ENCODE measurements at places on chromosomes 3 and 15.

GRCh38 chr3:133117342-133117741 lies 79.2 kb downstream of the TMEM108 start:
- DNase-seq = no peak

- peak; percentile 58 for DNase-seq
Observed at GRCh38 chr3:151468284-151468917, 7.5 kb upstream of the IGSF10 start.

DNA sequence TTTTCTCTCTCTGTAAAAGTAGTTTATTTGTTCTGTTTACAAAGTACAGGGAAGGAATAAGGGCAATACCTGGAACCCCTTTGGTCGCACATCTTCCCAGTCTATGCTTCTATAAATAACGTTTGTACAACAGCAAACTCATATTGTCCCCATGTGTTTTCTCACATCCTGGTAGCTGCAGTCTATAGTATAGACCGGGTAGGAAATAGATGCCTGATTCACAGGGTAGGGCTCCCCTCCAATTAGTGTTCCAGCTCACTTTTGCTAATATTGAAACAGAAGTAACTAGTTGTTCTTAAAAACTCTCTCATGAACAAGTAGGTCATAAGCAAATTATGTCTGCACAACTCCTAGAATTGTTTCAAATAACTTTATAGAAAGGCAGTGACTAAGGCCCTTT lies 17.7 kb downstream of the ATG7 start:
- DNase-seq = no peak

DNA sequence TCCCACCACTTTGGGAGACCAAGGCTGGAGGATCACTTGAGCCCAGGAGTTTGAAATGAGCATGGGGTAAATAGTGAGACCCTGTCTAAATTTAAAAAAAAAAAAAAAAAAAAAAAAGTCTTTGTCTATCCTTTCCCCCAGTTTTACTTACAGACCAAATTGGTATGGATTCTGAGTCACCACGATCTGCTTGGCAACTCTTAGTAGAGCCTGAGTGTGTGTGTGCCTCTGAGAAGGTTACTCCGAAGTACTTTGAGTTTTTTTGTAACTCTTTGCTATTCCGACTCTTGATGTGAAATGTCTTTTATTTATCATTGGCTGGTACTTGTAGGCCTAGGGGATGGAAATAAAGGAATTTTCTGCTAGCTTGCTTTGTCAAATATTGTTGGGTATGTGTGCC lies 63.3 kb downstream of the RBM6 start:
- DNase-seq = no peak

- DNase-seq = no peak
Observed at GRCh38 chr3:17336291-17336690, 406.1 kb downstream of the TBC1D5 start.

- no peak for DNase-seq
Observed at GRCh38 chr3:79268422-79268821, 499.4 kb downstream of the ROBO1 start.

GRCh38 chr3:15427981-15428380 lies 583 bp downstream of the EAF1 start:
- peak; percentile 23 for DNase-seq

- DNase-seq = peak; percentile 20
Observed at GRCh38 chr15:99909592-99910295, 176.5 kb upstream of the LYSMD4 start.

GRCh38 chr15:41620536-41621199 lies 39.5 kb upstream of the MGA start:
- DNase-seq = no peak

DNA sequence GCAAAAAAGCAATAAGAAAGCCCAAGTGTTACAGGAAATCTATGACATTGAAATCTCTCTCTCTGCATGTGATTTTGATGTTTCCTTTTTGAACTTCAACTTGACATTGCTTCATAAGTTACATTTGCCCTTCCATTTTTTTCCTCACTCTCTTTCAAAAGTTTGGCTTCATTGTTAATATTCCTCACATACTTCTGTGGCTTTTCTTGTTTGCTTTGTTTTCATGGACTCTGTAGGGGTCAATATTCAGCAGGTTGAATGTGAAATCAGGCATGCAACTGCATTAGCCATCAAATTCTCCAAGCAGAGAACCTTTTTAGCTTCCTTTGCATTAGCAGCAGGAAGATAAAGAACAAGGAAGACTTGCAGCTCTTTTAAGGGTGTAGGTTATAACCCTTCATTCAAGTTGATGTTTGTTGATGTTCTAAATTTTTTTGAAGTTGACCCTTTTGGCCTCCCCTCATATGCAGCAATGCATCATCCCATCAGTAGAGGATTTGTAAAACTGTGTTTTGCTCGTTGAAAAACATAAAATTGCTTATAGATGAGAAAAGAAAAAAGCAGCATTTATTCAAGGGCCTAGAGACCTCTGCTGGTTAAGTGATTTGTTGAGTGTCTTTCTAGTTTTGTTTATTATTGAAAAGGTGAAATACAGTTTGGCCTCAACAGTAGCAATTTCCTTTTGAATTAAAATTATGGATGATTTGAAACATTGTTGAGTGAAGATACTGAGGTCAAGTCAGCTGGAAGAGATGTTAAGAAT lies 211.4 kb downstream of the IL5RA start:
- no peak for DNase-seq

DNA sequence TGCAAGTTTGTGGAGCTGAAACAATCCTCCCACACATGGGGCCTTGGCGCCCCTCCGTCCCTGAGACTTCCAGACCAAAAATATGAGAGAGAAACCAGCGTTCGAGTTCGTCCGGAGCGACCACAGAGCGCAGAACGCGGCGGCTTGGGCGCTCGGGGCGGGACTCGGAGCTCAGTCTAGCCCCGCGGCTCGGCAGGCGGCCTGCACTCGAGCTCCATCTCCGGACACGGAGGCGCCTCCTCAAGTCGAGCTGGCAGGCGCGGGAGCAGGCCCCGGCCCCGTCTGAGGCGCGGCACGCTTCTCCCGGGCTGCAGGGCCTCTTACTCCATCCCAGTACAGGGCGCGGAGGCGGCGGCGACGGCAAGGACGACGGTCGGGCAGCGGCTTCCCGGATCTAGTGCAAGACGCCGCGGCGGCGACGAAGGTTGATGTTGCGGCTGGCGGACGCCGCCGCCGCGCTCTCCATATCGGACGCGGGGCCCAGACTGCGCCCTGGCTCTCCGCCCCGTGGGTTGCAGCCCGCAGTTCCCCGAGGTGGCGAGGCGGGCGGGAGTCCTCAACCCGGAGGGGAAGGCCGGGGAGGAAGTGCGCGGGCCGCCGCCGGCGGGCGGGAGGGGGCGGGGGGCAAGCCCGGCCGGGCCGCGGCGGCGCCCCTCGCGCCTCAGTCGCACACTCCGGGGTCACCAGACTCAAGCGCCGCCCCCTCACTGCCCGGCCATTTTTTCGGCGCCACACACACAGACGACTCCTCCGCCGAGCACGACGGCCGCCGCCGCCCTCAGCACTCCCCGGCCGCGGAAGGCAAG lies 674 bp downstream of the MSL2 start:
- peak; percentile 83 for DNase-seq
